ENCODE measurements at places on chromosomes 5 and 9.

GRCh38 chr9:128339761-128340690 lies at the start of gene SLC27A4:
Gene SLC27A4 (plus strand): TSS chr9:128340527. CDS start chr9:128343133, 2,606 bp downstream.
- DNase-seq = peak; percentile 81

- DNase-seq = no peak
Observed at GRCh38 chr9:101403516-101404285, 5.0 kb downstream of the ZNF189 start.

- DNase-seq = no peak
Observed at GRCh38 chr5:32044434-32044833, 129.7 kb downstream of the GOLPH3 start.

- no peak for DNase-seq
Observed at GRCh38 chr9:88418025-88418424, 29.8 kb downstream of the SPIN1 start.

- no peak for DNase-seq
Observed at GRCh38 chr9:101184813-101185278, 156.3 kb downstream of the PLPPR1 start.
